Mononuclear cell (primary cell): ENCODE measurements at places on chromosomes 2 and 18. TPM values are rescaled to one million over a fixed set of nuclear protein-coding genes. Genes with fewer than 3 reads are reported as not detected.

IL36B gene
- not detected for total RNA-seq

REG3A gene
- total RNA-seq, result not detected

DTNA gene
- total RNA-seq, result 0.31 TPM

PRKAG3 gene
- not detected for total RNA-seq

PROKR1 gene
- total RNA-seq, result under 0.01 TPM

ACMSD gene
- not detected for total RNA-seq

LIMS3 gene
- 0.52 TPM for total RNA-seq

RNF152 gene
- total RNA-seq, result 0.73 TPM

CRYBA2 gene
- total RNA-seq, result not detected

ARPC2 gene
- total RNA-seq, result 551 TPM

PROC gene
- 0.84 TPM for total RNA-seq
